ENCODE measurements at places on chromosomes 16 and 17.

- no peak for DNase-seq
Observed at GRCh38 chr16:67594256-67594915, 32.1 kb downstream of the CTCF start.

GRCh38 chr16:89563639-89564392 lies 3.3 kb downstream of the RPL13 start:
- DNase-seq: no peak

GRCh38 chr17:60471451-60471850 lies 49.2 kb downstream of the CHCT1 start:
- DNase-seq: peak; percentile 15

- DNase-seq: peak; percentile 27
Observed at GRCh38 chr16:15575293-15576049, 67.5 kb downstream of the MARF1 start.

GRCh38 chr17:68446626-68447041 lies 10.7 kb downstream of the WIPI1 start:
- peak; percentile 77 for DNase-seq

GRCh38 chr17:65121916-65122806 lies 15.0 kb upstream of the RGS9 start:
- no peak for DNase-seq

DNA sequence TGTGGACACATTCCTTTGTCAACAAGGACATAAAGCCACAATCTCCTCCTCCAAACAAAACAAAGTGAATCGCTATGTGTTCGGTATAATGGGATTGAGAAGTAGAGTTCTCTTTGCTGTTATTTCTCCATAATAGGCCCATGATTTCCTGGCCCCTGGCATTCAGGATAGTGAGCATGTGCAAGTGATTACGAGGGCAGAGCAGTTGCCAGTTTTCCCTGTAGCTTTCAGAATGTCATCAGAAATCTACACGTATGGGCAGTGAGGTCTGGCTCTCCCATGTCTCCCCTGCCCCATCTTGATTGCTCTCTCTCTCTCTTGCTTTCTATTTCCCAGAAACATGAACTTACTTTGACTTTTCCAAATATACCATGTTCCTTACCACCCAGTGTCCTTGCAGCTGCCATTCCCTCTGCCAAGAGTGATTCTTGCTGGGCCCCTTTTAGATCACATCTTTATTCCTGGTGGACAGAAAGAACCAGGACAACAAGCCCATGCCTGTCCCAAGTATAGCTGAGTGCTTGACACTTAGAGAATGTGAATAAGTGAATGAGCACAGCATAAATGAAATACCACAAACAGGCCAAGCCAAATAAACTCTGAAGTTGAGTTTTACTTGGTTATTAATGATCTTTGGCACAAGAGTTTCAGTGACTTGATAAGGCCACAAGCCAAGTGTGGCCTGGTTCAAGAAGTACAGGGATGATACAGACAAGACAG lies 273.1 kb downstream of the CDH13 start:
- DNase-seq: no peak

DNA sequence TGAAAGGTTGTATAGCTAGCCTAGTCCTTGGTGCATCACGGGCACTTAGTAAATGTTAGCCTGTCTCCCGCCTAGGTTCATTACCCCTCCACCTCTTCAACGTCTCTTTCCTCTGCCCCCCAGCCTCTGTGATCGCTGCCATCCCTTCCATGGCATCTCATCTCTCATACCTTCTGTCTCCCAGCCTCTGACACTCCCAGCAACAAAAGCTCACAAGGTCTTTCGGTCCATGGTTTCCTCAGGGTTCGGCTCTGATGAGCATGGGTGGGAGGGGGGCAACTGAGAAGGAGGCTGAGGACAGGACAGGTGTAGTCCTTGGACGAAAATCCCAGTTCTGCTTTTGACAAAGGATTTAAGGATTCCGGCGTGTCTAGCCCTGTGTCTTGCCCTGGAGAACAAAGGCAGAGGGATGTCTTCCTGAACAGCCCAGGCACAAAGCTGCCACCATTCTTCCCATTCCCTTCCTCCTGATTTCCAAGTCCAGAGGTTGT lies 16.7 kb downstream of the CCR7 start:
- no peak for DNase-seq

GRCh38 chr17:19296786-19297778 lies 59.9 kb downstream of the EPN2 start:
- no peak for DNase-seq

- DNase-seq: no peak
Observed at GRCh38 chr16:54987081-54987480, 56.4 kb downstream of the IRX5 start.

GRCh38 chr17:72826602-72827001 lies 265.9 kb downstream of the SLC39A11 start:
- DNase-seq: no peak

DNA sequence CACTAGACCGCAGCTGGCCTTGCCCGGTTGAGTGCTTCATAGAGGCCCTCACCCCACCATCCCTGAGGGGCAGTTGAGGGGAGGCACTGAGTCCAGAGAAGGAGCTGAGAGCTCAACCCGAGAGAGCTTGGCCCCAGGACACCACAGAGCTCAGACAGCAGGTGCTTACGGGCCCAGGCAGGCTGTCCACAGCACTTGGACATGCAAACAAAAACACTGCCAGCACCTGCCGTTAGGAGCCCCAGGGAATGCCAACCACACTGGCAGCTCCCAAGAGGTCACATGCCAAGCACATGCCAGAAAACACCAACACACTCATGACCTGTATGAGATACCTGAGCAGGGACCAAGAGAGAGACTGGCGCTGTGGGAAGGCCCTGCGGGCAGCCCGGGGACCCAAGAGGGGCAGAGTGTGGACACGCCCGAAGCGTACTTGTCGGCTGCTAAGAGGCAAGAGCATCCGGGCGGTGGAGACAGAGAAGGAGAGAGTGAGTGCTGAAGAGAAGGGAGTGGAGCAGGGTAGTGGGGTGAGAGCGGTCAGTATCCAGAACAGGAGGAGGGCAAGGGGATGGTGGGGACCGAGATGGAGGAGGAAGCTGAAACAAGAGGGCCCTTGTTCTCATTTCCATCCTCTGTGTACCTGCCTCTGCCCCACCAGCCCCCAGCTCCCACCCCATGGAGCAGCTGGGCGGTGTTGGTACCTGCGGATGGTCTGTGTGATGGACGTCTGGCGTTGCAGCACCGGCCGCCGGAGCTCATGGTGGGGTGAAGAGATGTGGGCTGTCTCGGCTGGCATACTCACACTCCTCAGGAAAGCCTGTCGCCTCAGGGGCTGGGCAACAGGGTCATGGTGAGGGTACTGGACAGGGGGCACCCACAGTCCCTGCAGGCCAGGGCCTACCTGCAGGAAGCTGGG lies 8.2 kb downstream of the RHBDF1 start:
- no peak for DNase-seq

GRCh38 chr16:133716-134115 lies 4.8 kb downstream of the NPRL3 start:
- DNase-seq: peak; percentile 78

- no peak for DNase-seq
Observed at GRCh38 chr17:82247182-82247823, 18.5 kb downstream of the SLC16A3 start.

DNA sequence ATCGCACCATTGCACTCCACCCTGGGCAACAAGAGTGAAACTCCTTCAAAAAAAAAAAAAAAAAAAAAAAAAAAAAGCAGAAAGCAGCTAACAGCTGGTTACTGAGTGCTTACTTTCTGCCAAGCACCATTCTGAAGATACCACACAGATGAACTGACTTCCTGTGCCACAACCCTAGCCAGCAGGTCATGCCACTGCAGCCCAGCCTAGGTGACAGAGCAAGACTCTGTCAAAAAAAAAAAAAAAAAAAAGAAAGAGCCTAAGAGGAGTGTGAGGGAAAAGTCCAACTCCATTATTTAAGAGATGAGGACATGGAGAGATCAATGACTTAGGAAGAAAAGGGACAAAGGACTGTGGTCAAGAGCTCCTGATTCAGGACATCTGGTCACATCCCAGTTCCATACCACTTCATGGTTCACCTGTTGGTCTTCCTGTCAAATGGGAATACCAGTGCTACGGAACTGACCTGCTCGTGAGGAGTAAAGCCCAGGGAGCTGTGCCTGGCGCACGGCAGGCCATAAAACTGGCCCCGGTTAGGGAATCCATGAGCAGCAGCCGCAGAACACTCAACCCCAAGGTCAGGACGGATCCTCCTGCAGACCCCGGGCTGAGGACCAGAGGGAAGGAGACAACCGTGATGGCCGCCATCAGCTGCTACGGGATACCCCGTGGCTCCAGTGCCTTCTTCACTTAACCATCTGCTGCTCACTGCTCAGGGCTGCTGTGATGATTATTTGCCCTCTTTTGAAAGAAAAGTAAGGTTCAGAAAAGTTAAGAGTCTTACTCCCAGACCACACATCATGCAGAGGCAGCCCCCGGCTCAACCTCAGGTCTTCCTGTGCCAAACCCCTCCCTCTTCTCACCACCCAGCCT lies 950 bp downstream of the KLHDC4 start:
- no peak for DNase-seq

- no peak for DNase-seq
Observed at GRCh38 chr16:21626659-21627277, 25.6 kb downstream of the IGSF6 start.

DNA sequence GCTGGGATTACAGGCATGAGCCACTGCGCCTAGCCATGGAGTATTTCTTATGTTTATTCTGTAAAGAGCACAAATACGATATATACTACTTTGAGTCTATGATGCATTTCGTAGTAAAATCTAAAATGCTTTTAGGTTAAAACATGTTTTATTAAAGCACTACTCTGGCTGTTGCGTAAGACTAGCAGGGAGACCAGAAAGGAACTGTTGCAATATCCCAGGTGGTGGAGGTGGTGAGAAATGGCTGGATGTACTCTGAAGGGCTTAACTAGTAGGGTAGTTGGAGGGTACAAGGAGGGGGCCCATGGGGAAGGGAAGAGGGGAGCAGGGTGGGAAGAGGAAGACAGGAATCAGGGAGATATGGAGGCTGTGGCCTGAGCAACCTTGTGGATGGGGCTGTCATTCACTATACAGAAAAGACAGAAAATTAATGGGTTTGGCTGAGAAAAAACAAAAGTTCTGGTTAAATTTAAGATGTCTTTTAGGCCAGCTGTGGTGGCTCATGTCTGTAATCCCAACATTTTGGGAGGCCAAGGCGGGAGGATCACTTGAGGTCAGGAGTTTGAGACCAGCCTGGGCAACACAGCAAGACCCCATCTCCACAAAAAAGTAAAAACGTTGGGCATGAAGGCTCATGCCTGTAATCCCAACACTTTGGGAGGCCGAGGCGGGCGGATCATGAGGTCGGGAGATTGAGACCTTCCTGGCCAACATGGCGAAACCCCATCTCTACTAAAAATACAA lies 35.8 kb downstream of the ST3GAL2 start:
- DNase-seq: no peak

GRCh38 chr17:81940538-81941483 lies 3.7 kb upstream of the PYCR1 start:
- no peak for DNase-seq

DNA sequence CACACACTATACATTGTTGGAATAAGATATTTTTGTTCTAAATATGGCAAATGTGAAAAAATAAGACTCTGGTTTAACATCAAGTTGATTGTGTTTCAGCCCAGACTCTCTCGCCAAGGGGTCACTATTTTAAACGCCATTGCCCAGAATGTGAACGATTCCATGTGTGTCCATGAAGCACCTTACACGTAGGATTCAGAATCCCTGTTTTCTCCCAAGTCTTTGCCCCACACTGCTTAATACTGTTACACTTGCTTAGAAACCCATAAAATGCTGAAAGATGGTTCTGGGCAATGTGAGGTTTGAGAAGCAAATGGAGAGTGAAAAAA lies 7.7 kb downstream of the HS3ST3B1 start:
- no peak for DNase-seq

- DNase-seq: no peak
Observed at GRCh38 chr16:79150151-79150550, 450.4 kb downstream of the MAF start.

GRCh38 chr17:73722165-73722564 lies 77.9 kb upstream of the SDK2 start:
- no peak for DNase-seq

GRCh38 chr17:82781894-82782274 lies 30.0 kb downstream of the TBCD start:
- peak; percentile 70 for DNase-seq

DNA sequence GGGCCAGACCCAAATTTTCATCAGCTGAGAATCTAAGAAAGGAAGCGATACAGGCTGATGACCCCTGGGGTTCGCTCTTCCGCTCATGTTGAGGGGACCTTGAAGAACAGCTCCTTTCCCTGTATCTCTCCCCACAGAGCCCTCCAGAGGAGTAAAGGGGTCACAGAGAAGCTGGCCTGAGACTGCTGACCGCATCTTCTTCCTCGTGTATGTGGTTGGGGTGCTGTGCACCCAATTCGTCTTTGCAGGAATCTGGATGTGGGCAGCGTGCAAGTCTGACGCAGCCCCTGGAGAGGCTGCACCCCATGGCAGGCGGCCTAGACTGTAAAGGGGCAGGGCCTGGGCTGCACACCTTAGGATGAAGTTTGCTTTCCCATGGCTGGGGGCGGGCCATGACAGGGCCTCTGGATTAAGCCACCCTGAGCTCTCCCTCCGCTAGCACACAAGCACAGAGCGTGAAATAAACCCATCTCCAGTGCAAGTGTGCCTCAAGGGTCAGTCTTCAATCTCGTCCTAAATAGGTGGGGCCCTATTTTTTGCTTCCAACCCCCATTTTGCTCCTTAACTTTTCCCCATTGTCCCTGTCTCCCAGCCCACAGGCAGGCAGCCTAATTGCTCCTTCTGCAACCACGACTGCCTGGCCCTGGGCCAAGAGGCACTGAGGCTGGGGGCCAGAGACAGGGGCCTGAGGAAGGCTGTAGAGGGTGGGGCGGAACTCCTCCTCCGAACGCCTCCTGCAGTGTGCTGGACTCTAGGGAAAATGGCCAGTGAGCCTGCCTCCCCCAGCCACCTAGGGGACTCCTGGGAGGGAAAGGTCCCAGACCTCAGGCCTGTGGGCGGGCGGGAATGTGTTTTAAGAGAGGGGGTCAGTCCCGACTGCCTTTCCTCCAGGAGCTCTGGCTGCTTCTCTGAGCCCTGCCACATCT lies 3.6 kb downstream of the ZACN start:
- DNase-seq: no peak

DNA sequence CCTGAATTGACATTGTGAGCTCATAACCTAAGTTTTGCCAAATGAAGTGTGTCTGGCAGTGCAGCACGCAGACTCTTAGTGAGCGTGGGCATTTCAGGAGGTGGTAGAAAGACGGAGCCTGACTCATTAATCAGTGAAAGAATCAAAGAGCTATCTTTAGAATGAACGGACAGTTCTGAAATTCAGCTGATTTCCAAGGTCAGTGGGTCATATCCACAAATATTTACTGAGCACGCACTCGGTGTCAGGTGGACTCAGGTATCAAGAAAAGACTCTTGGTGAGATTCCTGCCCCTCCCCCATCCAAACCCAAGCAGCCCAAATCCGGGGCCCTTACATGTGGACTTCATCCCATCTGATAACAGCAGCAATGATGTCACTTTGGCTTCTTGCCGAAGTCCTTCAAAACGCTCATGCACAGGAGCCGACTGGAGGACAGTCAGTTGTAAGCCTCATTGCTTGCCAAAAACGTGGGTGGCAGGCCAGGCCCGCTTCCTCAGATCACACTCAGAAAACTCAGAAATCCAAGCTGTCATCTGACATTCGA lies 185.8 kb downstream of the HS3ST3A1 start:
- DNase-seq: peak; percentile 26

Measured in erythroblast (primary cell).